ENCODE measurements at places on chromosomes 1 and 21. TPM values are rescaled to one million over a fixed set of nuclear protein-coding genes. Genes with fewer than 3 reads are reported as not detected.

Gene KLHDC9
- 0.08 TPM for polyA plus RNA-seq

Gene IGSF3
- polyA plus RNA-seq: 0.12 TPM

- peak overlapping the region; percentile 95 for H3K4me3 ChIP-seq
- H3K4me1 ChIP-seq: peaks cover 26% of the 10 kb centered on the region
- peak overlapping the region; percentile 95 for H3K27ac ChIP-seq
- no peaks in the 10 kb centered on the region for H3K27me3 ChIP-seq
- peak; percentile 48 for DNase-seq
Observed at GRCh38 chr1:86704972-86705664, 742 bp downstream of the SH3GLB1 start.

GRCh38 chr1:84988588-84988987 is 8.3 kb downstream of the MCOLN2 start:
- DNase-seq: no peak
- H3K27ac ChIP-seq: no peak overlapping the region
- no peaks in the 10 kb centered on the region for H3K36me3 ChIP-seq
- H3K4me3 ChIP-seq: no peak overlapping the region

GRCh38 chr1:244674446-244674845 is 21.5 kb downstream of the DESI2 start:
- H3K36me3 ChIP-seq: peaks cover 35% of the 10 kb centered on the region
- H3K4me1 ChIP-seq: no peaks in the 10 kb centered on the region
- H3K27me3 ChIP-seq: no peaks in the 10 kb centered on the region
- no peak overlapping the region for H3K4me3 ChIP-seq

DNA sequence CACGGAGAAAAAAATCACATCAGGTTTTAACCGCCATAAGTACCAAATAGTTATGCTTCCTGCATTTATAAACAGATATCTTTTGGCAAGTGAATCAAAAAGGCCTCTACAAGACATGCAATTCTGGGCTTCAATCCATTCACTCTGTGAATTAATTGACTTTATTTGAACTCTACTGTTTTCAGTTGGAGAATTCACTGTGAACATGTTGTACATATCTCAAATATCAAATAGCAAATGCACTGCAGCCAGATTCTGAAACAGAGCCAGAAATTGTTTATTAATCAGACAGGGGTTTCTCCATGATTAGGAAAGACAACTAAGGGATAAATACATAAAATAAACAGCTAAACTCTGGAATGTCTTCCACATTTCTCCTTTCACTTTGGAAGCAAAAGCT is 445.4 kb upstream of the NFIA start:
- no peaks in the 10 kb centered on the region for H3K27me3 ChIP-seq
- DNase-seq: no peak
- H3K4me3 ChIP-seq: no peak overlapping the region
- H3K27ac ChIP-seq: no peak overlapping the region
- no peaks in the 10 kb centered on the region for H3K4me1 ChIP-seq

DNA sequence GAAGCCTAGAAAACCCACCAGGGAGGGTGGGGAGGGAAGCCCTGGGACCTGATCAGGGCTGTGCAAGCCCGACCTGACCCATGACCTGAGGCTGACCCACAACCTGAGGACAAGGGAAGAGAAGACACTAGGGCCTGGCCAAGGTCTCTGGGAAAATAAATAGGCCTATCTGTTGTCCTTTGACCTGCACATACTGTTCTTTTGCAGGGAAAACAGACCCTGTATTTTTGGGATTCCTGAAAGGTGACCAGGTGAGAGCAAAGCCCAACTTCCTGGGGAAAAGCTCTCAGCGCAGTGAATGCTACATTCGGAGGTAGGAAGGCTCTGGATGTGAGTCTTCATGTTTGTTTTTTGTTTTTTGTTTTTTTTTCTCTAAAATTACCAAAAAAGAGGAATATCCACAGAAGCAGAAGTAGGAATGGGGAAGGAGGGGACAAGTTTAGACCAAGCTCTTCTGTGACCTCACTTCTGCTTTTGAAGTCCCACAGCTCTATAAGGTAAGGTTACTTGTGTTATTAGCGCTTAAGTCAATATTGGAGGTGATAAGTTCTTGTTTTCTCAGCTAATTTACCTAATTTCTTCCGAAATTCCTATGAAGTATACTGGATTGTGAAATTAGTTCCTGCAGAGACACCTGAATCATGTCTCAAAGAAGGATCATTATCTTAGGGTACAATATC is 26.2 kb upstream of the LYST start:
- peak overlapping the region; percentile 95 for H3K27ac ChIP-seq
- peaks cover 37% of the 10 kb centered on the region for H3K4me1 ChIP-seq
- no peaks in the 10 kb centered on the region for H3K36me3 ChIP-seq
- H3K27me3 ChIP-seq: no peaks in the 10 kb centered on the region

Gene RGS7
- polyA plus RNA-seq: not detected

- no peak for DNase-seq
- H3K4me3 ChIP-seq: no peak overlapping the region
- no peaks in the 10 kb centered on the region for H3K4me1 ChIP-seq
- H3K27me3 ChIP-seq: no peaks in the 10 kb centered on the region
- no peak overlapping the region for H3K27ac ChIP-seq
- peaks cover 51% of the 10 kb centered on the region for H3K36me3 ChIP-seq
Observed at GRCh38 chr1:168009322-168009721, 72.5 kb upstream of the MPC2 start.

DNA sequence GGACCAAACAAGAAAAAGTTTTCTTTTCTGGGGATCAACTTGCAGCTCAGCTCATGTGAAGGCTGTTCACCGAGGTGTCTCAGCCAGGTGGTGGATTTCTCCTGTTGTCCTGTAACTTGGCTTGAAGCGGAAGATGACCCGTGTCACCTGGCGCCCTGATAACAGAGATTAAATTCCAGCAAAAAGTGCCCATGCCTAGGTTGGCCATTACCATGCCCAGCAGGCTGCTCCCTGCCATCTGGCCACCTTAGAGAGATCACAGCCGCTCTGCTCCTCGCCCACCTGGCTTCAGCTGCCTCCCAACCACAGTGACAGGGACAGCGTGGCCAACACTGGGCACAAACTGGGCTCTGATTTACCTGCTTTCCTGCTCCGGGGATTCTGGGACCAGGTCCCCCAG is 149.5 kb downstream of the ZBTB18 start:
- H3K27me3 ChIP-seq: no peaks in the 10 kb centered on the region
- H3K27ac ChIP-seq: no peak overlapping the region
- no peaks in the 10 kb centered on the region for H3K36me3 ChIP-seq
- no peak overlapping the region for H3K4me3 ChIP-seq

Gene PLA2G4A
- 4.5 TPM for polyA plus RNA-seq

Gene LRRC71
- not detected for polyA plus RNA-seq

- H3K27ac ChIP-seq: no peak overlapping the region
- H3K27me3 ChIP-seq: no peaks in the 10 kb centered on the region
- peak overlapping the region; percentile 39 for H3K4me3 ChIP-seq
- H3K36me3 ChIP-seq: peaks cover 20% of the 10 kb centered on the region
- DNase-seq: no peak
- H3K4me1 ChIP-seq: peaks cover 21% of the 10 kb centered on the region
Observed at GRCh38 chr1:40980068-40980452, 564 bp downstream of the CTPS1 start.

- H3K27me3 ChIP-seq: no peaks in the 10 kb centered on the region
- no peak for DNase-seq
- H3K27ac ChIP-seq: no peak overlapping the region
- peaks cover 56% of the 10 kb centered on the region for H3K4me1 ChIP-seq
- no peak overlapping the region for H3K4me3 ChIP-seq
Observed at GRCh38 chr1:209772126-209772525, 12.2 kb downstream of the C1orf74 start.

Gene OR2M5
- not detected for polyA plus RNA-seq

Gene ZMYM1
- polyA plus RNA-seq: 6.1 TPM

- H3K36me3 ChIP-seq: no peaks in the 10 kb centered on the region
- no peaks in the 10 kb centered on the region for H3K4me1 ChIP-seq
- H3K4me3 ChIP-seq: no peak overlapping the region
Observed at GRCh38 chr1:118558933-118559332, 373.9 kb upstream of the SPAG17 start.

DNA sequence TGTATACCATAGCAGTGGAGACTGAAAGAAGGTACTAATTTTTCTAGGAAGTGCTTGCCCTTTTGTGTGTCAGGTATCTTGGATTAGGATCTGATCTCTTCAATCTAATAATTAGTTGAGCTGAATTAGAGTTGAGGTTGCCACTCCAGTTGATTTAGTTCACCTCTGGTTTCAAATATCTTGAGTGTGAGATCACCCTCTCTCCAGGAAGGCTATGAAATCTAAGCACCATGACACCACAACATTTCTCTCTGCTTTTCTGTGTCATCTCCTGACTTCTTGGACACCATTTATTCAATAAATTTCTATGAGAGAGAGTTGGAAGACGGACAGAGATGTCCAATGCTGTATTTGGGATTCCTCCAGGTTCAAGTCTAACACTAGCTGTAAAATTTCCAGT is 212.8 kb downstream of the DYRK1A start:
- no peak for DNase-seq
- no peak overlapping the region for H3K27ac ChIP-seq
- no peaks in the 10 kb centered on the region for H3K4me1 ChIP-seq
- no peaks in the 10 kb centered on the region for H3K27me3 ChIP-seq

GRCh38 chr1:156551066-156551643 is 21.2 kb downstream of the IQGAP3 start:
- H3K36me3 ChIP-seq: peaks cover 14% of the 10 kb centered on the region
- peaks cover 45% of the 10 kb centered on the region for H3K4me1 ChIP-seq
- H3K27me3 ChIP-seq: no peaks in the 10 kb centered on the region

Gene KRTAP13-2
- not detected for polyA plus RNA-seq

GRCh38 chr1:187481581-187482148 is 652.9 kb downstream of the PLA2G4A start:
- no peaks in the 10 kb centered on the region for H3K4me1 ChIP-seq
- no peak for DNase-seq
- no peaks in the 10 kb centered on the region for H3K27me3 ChIP-seq

Gene KAZN
- not detected for polyA plus RNA-seq

DNA sequence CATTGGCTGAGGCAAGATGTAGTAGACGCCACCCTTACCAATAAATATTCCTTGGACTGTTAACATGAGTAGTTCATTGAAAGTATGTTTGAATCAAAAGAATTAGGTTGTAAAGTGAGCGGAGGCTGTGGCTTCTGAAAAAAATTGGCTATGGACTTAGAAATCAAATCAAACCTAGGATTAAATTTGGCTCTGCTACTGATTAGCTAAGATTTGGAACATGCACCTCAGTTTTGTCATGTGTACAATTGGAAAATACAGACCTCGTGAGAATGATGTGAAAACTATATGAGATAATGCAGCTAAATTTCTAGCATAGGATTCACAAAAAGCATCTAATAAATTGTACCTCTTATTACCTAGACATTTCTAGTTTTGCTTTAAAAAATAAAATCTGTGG is 85.3 kb upstream of the USP25 start:
- no peak overlapping the region for H3K27ac ChIP-seq
- H3K4me3 ChIP-seq: no peak overlapping the region
- H3K4me1 ChIP-seq: no peaks in the 10 kb centered on the region
- no peak for DNase-seq

- H3K27me3 ChIP-seq: no peaks in the 10 kb centered on the region
- no peak overlapping the region for H3K27ac ChIP-seq
- no peak overlapping the region for H3K4me3 ChIP-seq
- no peaks in the 10 kb centered on the region for H3K36me3 ChIP-seq
Observed at GRCh38 chr1:181676269-181676668, 193.0 kb downstream of the CACNA1E start.

- no peak overlapping the region for H3K4me3 ChIP-seq
- H3K4me1 ChIP-seq: peaks cover 11% of the 10 kb centered on the region
- no peak for DNase-seq
Observed at GRCh38 chr1:243316366-243316989, 60.6 kb downstream of the SDCCAG8 start.

- H3K36me3 ChIP-seq: no peaks in the 10 kb centered on the region
- no peak for DNase-seq
- no peak overlapping the region for H3K27ac ChIP-seq
- no peak overlapping the region for H3K4me3 ChIP-seq
- no peaks in the 10 kb centered on the region for H3K4me1 ChIP-seq
- H3K27me3 ChIP-seq: peaks cover 7% of the 10 kb centered on the region
Observed at GRCh38 chr1:156822680-156823079, 6.0 kb upstream of the SH2D2A start.

DNA sequence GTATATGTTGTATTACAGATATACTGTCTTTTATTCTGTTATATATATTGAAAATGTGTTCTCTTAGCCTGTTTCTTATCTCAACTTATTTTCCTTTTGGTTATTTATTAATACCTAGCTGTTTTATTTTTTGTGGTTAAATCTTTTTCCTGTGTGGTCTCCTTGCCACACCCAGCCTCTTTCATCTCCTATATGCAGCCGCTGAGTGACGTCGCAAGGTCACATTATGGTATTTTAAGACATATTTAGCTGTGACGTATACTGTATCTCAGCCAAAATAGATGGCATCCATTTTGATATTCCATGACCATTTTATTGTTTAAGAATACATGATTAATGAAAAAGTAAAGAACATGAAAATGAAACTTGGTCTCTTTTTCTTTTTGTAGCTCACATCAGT is 29.1 kb downstream of the CENPF start:
- H3K36me3 ChIP-seq: peaks cover 88% of the 10 kb centered on the region
- DNase-seq: no peak
- no peak overlapping the region for H3K4me3 ChIP-seq
- no peak overlapping the region for H3K27ac ChIP-seq

DNA sequence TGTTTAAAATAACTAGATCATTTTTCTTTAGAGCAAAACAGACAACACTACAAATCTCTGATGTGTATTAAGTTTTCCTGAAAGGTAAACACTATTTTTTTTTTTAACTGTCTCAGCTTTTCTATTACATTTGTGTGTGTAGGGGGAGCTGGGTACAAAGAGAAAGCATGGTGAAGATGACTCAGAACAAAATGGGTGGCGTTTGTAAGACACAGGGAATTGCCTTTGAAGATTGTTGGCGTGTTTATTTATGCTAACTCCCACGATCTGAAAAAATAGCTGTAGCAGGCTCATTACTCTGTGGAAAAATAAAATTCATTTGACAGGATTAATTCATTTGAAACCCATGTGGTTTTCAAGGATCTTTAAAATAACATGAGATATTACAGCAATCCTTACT is 285.1 kb downstream of the RYR2 start:
- no peaks in the 10 kb centered on the region for H3K36me3 ChIP-seq
- no peak for DNase-seq
- no peak overlapping the region for H3K4me3 ChIP-seq
- H3K4me1 ChIP-seq: no peaks in the 10 kb centered on the region
- no peaks in the 10 kb centered on the region for H3K27me3 ChIP-seq
- no peak overlapping the region for H3K27ac ChIP-seq

DNA sequence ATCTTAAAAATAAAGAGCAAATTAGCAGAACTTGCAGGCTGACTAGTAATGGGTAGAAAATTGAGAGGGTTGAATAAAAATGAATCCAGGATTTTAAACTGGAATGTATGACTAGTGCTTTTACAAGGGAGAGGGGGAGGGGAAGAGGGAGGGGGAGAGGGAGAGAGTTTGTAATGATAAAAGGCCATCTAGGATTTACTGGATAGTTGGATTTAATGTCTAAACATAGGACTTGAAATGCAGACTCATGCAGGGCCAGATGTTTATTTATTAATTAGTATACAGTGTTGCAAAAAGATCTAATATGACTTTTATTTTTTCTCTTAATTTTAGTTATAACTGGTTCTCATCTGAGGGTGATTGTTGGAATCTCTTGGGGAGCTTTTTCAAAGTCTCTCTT is 4.3 kb downstream of the ZNF326 start:
- peaks cover 8% of the 10 kb centered on the region for H3K36me3 ChIP-seq
- H3K4me1 ChIP-seq: peaks cover 15% of the 10 kb centered on the region
- DNase-seq: no peak
- H3K27me3 ChIP-seq: no peaks in the 10 kb centered on the region
- no peak overlapping the region for H3K4me3 ChIP-seq

- H3K4me1 ChIP-seq: no peaks in the 10 kb centered on the region
- no peaks in the 10 kb centered on the region for H3K27me3 ChIP-seq
- H3K27ac ChIP-seq: no peak overlapping the region
- no peaks in the 10 kb centered on the region for H3K36me3 ChIP-seq
- DNase-seq: no peak
Observed at GRCh38 chr21:15289896-15290841, 225.4 kb upstream of the NRIP1 start.
